Central memory CD8-positive, alpha-beta T cell (primary cell): ENCODE measurements at places on chromosomes 2 and 18.

GRCh38 chr18:3218819-3219218, 949 bp downstream of the MYOM1 start:
- no peak for DNase-seq

DNA sequence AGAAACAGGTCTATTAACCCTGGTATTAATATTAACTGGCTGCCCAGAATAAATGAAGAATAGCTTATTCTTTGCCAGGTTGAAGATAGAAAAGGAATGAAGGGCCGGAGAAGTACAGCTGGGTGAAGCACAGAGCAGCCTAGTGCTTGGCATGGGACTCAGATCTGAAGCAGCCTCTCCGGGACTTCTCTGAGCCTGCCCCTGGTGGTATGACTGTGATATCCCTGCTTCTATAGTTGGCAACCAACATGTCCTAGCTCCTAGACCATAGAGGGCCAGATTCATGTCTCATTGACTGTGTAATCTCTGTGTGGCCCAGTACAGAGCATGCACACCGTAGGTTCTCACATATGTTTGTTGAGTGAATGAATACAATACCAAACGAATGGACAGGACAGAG, 107.8 kb downstream of the MSH2 start:
- DNase-seq = no peak

DNA sequence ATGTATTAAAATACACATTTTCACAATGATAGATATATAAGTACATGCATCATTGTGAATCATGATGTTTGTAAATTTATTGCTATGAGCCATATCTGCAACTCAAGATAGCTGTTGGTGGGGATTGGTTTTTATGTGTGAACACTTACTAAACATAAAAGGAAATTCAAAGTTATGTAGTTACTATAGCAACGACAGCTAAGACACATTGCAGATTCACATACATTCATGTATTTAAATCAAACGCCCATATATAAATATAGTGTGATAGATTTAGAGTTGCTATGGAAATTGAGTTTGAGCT, 65.6 kb downstream of the MAPRE2 start:
- DNase-seq = no peak

- DNase-seq = no peak
Measured at GRCh38 chr2:44553456-44553855, 191.7 kb downstream of the CAMKMT start.

GRCh38 chr18:77178559-77178958, 46.0 kb upstream of the MBP start:
- DNase-seq = no peak
